COR-L47 (cell line): ENCODE measurements at places on chromosomes 11 and 22.

- no peak for DNase-seq
Observed at GRCh38 chr11:112024178-112024772, 933 bp upstream of the DLAT start.

- no peak for DNase-seq
Observed at GRCh38 chr11:61793083-61793828, 545 bp downstream of the FEN1 start.

DNA sequence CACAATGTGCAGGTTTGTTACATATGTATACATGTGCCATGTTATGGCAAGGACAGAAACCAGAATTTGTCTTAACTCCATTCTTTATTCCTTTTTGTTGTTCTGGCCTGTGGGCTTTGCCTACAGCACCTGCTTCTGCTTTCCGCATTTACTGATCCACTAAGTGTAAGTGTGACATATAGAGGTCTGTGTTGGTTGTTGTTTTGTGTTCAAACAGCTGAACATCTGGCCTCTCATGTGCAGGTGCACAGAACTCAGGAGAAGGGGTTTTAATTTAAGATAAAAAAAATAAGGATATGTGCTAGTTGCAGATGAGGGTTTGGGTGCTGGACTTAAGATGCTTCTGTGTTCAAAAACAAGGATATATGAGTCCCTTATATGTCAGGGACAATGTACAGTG, 85.8 kb upstream of the RAG2 start:
- no peak for DNase-seq

DNA sequence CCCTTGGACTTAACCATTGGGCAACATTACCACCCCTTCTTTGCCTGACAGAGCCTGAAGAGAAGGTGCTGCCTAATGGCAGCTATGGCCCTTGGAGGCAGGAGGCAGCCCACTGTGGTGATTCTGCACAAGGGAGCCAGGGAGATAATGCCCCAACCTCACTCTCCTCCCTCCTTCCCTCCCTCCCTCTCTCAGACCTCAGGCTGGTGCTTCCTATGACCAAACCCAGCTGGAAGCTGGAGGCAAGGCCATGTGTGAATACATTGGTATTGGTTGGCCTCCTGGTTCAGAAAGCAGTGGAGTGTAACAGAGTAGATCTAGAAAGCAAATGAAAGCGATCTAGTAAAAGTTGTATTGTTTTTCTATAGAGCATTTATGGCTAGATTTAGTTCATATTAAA, 233.1 kb downstream of the CSNK2A3 start:
- no peak for DNase-seq

DNA sequence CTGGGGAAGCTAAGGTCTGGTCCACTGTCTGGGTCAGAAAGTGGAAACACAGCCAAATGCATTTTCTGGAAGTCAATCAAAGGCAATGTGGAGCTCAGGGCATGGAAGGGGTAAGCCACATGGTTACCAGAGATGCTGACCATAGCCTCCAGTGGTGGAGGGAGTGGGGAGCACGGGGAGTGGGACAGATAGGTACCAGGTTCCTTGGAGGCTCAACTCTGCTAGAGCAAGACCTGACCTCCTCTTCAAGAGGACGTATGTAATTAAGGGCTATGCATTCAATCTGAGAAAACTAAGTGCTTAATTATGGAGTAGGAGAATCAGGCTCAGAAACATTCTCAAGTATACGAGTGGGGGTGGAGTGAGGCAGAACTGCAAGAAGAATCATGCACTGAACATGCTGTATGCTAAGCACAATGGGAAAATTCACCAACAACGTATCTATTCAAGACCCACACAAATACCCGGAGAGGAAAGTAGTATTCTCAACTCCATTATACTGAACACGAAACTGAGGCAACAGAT, 65.2 kb upstream of the PHOX2A start:
- no peak for DNase-seq
